Liver (tissue), 10 donors: ENCODE measurements at places on chromosomes 16 and 17.

DNA sequence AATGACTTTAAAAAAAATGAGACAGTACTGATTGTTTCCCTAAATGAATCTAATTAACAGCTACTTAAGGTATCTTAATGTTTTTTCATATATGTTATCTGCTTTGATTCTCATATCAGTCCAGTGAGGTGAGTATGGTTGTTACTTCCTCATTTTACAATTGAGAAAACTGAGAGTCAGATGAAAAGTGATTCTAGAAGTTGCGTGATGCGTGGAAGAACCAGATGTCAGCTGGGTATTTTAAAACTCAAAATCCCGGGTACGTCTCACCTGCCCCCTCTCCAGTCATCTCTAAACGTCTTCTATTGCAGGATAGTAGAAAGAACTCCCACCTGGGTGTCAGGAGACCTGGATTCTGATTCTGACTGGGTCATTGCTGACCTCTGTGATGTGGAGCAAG, 89.2 kb downstream of the MAP2K6 start:
- DNase-seq, result no peak
- no peaks in the 10 kb centered on the region for H3K27me3 ChIP-seq
- peaks cover 4% of the 10 kb centered on the region for H3K36me3 ChIP-seq
- H3K4me1 ChIP-seq, result peaks cover 1% of the 10 kb centered on the region

DNA sequence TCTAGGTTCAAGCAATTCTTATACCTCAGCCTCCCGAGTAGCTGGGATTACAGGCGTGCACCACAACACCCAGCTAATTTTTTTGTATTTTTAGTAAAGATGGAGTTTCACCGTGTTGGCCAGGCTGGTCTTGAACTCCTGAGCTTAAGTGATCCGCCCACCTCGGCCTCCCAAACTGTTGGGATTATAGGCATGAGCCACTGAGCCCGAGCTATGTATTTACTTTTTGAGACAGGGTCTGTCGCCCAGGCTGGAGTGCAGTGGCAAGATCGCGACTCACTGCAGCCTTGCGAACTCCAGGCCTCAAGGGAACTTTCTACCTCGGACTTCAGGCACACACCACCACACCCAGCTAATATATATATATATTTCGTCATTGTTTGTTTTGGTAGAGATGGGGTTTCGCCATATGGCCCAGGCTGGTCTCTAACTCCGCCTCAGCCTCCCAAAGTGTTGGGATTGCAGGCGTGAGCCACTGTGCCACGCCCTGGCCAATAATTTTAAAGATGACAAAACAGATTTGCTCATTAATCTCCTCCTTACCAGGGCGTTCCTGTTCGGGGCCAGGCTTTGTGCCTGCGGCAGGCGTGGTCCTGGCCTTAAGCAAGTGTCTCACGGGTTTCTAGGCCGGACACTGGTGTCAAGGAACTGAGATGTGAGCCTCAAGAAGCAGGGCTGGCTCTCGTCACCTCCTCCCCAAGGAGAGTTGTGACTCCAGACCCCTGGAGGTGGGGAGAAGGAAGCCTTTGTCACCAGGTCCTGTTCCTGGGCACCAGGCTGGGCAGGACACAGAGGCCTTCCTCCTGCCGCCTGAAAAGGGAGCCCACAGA, 4.3 kb upstream of the NPW start:
- H3K27ac ChIP-seq, result no peak overlapping the region
- peaks cover 8% of the 10 kb centered on the region for H3K4me1 ChIP-seq
- no peak for DNase-seq
- H3K4me3 ChIP-seq, result no peak overlapping the region
- H3K27me3 ChIP-seq, result no peaks in the 10 kb centered on the region
- no peaks in the 10 kb centered on the region for H3K36me3 ChIP-seq

- H3K36me3 ChIP-seq, result no peaks in the 10 kb centered on the region
- DNase-seq, result no peak
- no peaks in the 10 kb centered on the region for H3K27me3 ChIP-seq
- H3K4me1 ChIP-seq, result no peaks in the 10 kb centered on the region
- no peak overlapping the region for H3K27ac ChIP-seq
Measured at GRCh38 chr16:50568187-50568815, 20.1 kb downstream of the NKD1 start.

DNA sequence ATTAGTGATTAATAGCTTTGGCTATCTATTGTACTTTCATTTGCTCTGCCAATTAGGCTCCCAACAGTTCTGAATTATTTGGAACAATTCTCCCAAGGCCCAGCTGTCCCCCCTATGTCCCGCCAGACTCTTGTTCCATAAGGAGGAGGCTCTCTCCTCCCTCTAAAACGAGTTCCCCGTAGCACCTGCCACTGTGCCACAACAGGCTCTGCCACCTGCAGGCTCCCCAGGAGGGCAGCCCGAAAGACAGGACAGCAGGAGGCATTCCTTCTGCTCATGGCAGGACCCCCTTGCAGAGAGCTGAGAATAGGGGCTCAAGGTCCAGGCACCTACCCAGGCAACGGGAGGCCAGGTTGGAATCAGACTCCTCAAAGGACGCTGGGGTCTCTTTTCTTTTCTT, 9.0 kb downstream of the PITPNM3 start:
- DNase-seq, result no peak
- no peaks in the 10 kb centered on the region for H3K27me3 ChIP-seq
- no peaks in the 10 kb centered on the region for H3K36me3 ChIP-seq
- no peaks in the 10 kb centered on the region for H3K4me1 ChIP-seq
- no peak overlapping the region for H3K4me3 ChIP-seq

GRCh38 chr17:633133-633532, 81.5 kb downstream of the VPS53 start:
- peaks cover 9% of the 10 kb centered on the region for H3K4me1 ChIP-seq
- no peak overlapping the region for H3K4me3 ChIP-seq
- DNase-seq, result no peak
- H3K36me3 ChIP-seq, result peaks cover 3% of the 10 kb centered on the region
- no peak overlapping the region for H3K27ac ChIP-seq

DNA sequence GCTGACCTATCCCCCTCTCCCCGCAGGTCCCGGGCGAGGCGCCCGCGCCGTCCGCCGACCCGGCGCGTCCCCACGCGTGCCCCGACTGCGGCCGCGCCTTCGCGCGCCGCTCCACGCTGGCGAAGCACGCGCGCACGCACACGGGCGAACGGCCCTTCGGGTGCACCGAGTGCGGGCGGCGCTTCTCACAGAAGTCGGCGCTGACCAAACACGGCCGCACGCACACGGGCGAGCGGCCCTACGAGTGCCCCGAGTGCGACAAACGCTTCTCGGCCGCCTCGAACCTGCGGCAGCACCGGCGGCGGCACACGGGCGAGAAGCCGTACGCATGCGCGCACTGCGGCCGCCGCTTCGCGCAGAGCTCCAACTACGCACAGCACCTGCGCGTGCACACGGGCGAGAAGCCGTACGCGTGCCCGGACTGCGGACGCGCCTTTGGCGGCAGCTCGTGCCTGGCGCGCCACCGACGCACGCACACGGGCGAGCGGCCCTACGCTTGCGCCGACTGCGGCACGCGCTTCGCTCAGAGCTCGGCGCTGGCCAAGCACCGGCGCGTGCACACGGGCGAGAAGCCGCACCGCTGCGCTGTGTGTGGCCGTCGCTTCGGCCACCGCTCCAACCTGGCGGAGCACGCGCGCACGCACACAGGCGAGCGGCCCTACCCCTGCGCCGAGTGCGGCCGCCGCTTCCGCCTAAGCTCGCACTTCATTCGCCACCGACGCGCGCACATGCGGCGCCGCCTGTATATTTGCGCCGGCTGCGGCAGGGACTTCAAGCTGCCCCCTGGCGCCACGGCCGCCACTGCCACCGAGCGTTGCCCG, 10.3 kb downstream of the ZNF771 start:
- peak overlapping the region; percentile 56 for H3K4me3 ChIP-seq
- H3K27me3 ChIP-seq, result no peaks in the 10 kb centered on the region
- H3K4me1 ChIP-seq, result peaks cover 7% of the 10 kb centered on the region
- peak overlapping the region; percentile 65 for H3K27ac ChIP-seq
